Stimulated activated CD8-positive, alpha-beta memory T cell treated with anti-CD3 and anti-CD28 coated beads, Interleukin-2, amount 100 ng/mL, for 1 hour (primary cell): ENCODE measurements at places on chromosomes 3 and 15.

DNA sequence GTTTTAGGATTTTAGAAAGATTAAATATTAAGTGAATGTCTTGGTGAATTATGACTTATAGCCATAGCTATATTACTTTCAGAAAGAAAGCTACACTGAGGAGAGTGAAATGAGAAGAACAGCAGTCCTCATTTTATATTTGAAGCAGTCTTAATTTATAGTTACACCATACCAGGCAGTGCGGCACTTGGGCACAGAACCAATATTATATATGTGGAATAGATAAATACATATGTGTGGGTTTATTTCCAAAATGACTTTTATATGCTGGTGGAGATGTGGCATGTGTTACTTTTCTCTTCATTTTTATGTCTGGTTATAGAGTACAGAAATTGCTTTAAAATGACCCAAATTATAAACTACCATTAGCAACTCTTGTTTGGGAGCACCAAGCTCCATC is 759.5 kb downstream of the GRM7 start:
- no peak for DNase-seq

GRCh38 chr15:101269479-101270223 is 7.6 kb downstream of the SELENOS start:
- DNase-seq = no peak

GRCh38 chr3:165185707-165186327 is 10.4 kb downstream of the SLITRK3 start:
- DNase-seq = no peak

DNA sequence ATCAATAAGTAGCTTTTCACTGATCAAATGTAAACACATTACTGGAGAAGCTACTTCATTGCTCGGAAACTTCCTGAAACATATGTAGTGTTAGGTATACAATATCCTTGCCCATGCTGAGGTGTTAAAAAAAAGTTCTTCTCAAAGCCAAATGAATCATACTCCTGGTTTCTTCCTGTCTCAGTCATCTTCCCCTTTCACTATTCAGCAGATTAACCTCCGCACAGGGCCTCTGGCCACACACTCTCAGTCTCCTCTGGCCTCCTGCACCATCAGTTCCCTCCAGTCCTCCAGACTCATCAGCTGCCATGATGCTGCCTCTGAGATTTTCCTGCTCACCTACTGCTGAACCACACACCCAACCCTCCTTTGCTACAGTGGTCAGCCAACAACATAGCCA is 70.5 kb upstream of the BOC start:
- DNase-seq = no peak

DNA sequence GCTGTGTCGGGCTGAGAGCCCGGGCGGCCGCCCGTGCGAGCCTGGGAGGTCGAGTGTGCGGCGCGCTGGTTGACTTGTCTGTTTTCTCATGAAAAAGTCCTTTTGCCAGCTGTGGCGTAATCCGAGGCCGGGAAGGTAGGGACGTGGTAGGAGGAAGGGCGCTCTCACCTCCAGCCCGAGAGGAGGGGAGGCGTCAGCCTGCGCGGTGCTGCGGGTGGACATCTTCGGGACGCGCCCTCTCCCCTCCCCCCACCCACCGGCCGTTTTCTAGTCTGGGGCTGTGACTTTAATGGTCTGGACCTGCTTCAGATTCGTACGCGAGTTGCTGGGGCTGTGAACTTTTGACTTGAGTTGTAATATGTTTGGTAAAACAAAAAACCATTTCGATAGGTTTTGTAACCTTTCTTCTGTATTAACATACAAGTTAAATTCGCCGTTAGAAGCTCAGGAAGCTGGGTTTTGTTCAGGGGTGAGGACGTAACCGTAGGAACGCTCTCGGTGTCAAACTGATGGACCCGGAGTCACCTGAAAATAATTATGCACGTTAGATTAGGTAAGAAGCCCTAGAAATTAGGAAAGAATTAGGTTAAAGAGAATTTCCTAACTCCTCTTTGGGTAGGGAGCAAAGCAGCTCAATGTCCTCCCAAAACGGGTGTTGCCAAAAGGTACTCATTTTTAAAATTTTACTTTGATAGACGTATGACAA is 762 bp downstream of the NCK1 start:
- no peak for DNase-seq

DNA sequence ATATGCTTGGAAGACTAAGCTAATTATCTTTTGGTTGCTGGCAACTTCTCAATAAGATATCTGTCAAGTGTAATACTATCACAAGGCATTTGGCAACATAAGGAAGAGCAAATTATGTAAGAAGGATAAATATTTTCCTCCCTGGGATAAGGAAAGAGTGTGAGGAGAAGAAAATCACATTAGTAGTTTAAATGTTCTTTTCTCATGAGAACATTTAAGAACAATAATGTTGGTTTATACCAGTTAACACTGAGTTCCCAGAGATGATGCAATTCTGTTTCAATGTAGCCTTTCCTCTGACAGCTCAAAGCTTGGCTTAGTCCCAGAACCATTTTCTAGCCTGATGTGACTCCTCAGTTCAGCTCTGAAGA is 66.1 kb upstream of the NPHP3 start:
- DNase-seq = no peak

DNA sequence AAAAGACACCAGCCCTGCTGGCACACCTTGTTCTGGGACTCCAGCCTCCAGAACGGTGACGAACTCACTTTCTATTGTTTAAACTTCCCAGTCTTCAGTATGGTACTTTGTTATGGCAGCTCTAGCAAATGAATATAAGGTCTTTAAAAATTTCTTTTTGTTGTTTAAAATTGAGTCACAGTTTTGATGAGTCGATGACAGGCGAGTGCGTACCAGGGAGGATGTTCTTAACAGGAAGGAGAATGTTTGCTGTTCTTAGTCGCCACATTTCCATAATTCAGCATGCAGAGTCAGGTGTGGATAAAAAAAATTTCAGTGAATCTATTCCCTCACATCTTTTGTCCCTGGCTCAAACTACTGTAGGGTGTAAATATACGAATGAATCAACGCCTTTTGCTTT is 12.4 kb downstream of the DNASE1L3 start:
- DNase-seq = no peak

DNA sequence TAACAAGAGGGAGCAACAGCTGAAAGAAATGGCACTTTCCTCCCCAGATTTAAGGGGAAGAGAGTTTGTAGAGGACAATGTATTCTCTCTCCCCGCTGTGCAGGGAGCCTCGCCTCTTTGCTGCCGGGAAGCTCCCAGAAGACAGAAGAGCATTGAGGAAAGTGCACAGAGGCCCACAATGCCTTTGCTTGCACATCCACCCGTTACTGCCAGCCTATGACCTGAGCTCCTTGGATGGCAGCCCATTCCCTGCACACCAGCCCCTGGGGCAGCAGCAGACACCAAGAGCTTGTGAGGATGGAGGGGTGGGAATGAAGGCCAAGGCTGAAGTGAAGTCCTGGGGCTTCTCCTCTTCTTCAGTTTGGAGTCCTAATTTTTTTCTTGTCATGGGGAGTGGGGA is 67.0 kb downstream of the CLDN11 start:
- no peak for DNase-seq

- peak; percentile 21 for DNase-seq
Measured at GRCh38 chr3:10223676-10224639, 24.3 kb upstream of the TATDN2 start.

GRCh38 chr15:89761009-89761831 is 10.2 kb upstream of the MESP1 start:
- DNase-seq = no peak

DNA sequence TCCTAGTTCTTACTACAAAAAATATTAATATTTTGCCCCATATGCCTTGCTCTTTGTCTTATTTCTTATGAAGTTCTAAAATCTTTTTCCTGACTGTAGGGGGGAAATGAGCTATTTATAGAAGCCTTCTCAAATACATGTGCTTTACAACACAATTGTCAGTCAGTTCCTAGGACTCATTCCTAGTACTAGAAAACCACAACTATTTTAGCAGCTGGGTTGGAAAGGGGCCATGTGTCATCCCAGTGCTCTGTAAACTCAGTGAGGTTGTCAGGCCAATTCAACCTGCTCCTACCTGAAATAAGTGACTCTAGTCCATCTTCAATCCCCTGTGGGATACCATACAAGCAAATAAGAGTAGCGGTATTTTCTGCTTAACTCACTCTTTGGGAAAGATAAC is 153.8 kb downstream of the ULK4 start:
- DNase-seq = no peak

GRCh38 chr3:185399737-185400667 is 37.1 kb downstream of the MAP3K13 start:
- DNase-seq = no peak

DNA sequence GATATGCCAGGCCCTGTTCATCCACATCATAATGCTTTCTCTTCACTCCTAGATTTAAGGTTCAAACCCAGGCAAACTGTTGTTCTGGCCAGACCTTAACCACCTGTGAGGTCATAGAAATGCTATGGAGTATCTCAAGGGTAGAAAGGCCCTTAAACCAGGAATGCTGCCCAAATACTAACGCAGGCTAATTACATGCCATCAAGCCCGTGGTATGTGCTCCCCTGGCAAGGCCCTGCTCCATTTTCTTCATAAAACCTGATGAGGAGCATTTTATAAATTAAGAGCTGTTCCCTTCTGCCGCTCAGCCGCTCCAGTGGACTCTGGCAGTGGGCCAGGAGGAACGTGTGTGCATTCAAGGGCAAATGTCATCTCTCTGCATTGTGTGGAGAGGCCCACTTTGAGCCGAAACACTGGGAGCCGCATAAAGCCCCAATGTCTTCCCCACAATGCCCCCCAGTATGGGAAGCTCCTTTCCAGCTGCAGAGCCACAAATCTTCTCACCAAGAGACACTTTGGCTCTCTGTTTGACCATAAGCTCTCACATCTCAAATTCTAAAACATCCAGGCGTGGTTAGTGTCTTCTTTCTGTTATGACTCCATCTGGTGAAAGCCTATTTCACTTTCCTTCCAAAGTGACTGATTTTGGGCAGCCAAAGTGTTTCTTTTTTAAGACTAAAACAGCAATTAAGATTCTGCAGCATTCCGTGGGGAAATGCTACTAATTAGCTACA is 210.8 kb upstream of the NR2E3 start:
- DNase-seq = no peak

- DNase-seq = no peak
Measured at GRCh38 chr15:65414841-65415621, 7.7 kb downstream of the IGDCC4 start.

GRCh38 chr3:105809208-105809888 is 59.5 kb downstream of the CBLB start:
- no peak for DNase-seq

DNA sequence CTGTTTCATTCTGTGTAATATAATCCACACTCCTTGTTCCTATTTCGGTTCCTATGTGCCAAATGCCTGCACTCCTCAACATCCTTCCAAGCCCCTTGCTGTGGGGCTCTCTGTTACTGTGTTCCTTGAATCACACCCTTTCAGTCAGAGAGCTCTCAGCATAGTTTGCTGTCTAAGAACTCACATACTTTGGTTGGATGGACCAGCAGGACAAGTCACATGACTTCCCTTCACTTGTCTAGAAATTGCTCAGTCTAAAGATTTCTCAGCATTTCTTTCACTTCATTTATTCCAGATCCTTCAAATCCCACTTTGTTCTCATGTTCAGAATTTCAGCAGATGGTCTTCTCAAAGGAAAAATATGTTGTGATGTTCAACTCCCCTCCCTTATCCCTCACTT is 203.5 kb upstream of the PFN2 start:
- no peak for DNase-seq

GRCh38 chr3:128174675-128175590 is 21.7 kb downstream of the EEFSEC start:
- no peak for DNase-seq

GRCh38 chr3:183158551-183159006 is 4.0 kb downstream of the LAMP3 start:
- DNase-seq = no peak

- DNase-seq = no peak
Measured at GRCh38 chr3:127224118-127224517, 31.2 kb downstream of the PRR23E start.

GRCh38 chr3:159818399-159818798 is 170.2 kb upstream of the IL12A start:
- DNase-seq = no peak

- DNase-seq = no peak
Measured at GRCh38 chr3:64110071-64110470, 86.8 kb upstream of the PSMD6 start.

- DNase-seq = no peak
Measured at GRCh38 chr3:98540346-98540745, 8.6 kb downstream of the GPR15 start.

- no peak for DNase-seq
Measured at GRCh38 chr15:91782221-91782620, 71.3 kb upstream of the SLCO3A1 start.

DNA sequence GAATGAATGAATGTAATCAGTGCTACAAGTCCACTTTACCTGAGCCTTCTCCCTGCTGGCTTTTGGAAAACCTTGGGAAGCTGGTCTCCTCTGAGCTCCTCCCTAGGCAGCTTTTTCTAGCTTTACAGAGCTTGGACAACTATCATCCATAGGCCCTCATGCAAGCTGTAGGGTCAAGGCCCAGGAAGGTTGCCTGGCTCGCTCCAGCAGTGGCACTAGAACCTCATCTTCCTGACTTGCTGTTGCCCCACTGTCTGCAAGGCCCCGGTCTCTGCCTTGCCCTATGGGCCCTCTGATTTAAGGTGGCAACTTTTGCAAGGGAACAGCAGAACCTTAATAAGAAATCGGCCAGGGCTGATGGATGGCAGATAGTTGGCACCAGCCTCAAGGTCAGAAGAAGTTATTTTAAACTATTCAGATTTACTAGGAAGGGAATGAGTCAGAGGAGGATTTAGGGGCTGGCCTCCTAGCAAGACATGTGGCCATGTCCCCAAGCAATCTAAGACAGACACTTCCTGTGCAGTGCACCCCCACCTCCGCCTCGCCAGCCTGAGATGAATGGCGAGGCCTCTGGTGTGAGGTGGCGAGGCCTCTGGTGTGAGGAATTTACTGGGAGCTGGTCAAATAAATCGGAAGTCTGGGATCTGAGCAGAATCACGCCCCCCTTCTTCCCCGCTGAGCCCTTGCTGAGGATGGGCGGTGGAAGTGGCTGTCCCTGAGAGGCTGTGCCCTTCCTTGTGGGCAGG is 180.8 kb downstream of the MEGF11 start:
- DNase-seq = no peak

- DNase-seq = no peak
Measured at GRCh38 chr3:61980041-61980440, 393.3 kb downstream of the FEZF2 start.

DNA sequence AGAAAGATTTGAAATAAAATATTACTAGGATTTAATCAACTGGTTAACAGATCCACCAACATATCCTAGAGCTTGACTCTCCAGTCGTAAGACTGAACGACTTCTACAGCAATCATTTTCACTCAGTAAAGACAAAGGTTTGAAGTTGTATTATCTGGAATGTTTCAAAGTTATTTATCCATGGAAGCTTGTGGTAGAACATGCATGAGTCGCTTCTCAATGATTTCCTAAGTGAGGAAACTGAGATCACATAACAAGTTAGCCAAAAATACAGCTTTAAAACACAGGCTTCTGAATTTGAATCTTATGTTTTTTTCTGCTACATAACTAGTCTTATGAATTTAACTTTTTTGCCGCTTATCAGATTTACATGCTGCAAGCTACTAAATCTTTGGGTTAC is 241.8 kb downstream of the FOXP1 start:
- DNase-seq = no peak

GRCh38 chr3:9747267-9747666 is 2.5 kb upstream of the OGG1 start:
- no peak for DNase-seq
